ENCODE measurements at places on chromosomes 1 and 21. TPM values are rescaled to one million over a fixed set of nuclear protein-coding genes. Genes with fewer than 3 reads are reported as not detected.

ANKRD34A gene
- 1.2 TPM for total RNA-seq

NPHS2 gene
- not detected for total RNA-seq

DIRAS3 gene
- total RNA-seq: 2.2 TPM

SRSF10 gene
- 92.1 TPM for total RNA-seq

BTBD19 gene
- 35.0 TPM for total RNA-seq

EXO1 gene
- total RNA-seq: 0.58 TPM

PLA2G4A gene
- total RNA-seq: 4.8 TPM

LCE1A gene
- total RNA-seq: not detected

SH3BGR gene
- 7.9 TPM for total RNA-seq

OR2L13 gene
- 0.36 TPM for total RNA-seq

All from sciatic nerve (tissue), 2 donors.